ENCODE measurements at places on chromosomes 7 and 10.

DNA sequence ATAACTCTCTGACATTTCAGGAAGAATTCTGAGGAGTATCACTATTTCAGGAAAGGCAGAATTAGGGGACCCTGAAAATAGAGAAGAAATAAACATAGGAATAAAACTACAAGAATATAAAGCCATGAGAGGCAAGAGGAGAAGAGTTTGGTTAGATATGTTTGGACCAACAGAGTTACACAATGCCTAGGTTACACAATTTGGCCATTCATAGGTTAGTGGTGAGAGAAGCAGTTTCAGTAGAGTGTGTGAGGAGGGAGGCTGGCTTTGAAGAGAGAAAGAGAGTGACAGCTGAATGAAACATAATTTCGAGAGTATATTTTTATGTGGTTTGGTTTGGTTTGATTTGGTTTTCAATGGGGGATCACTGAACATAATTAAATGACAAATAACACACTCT, 783.2 kb upstream of the LRRN3 start:
- DNase-seq, result no peak

DNA sequence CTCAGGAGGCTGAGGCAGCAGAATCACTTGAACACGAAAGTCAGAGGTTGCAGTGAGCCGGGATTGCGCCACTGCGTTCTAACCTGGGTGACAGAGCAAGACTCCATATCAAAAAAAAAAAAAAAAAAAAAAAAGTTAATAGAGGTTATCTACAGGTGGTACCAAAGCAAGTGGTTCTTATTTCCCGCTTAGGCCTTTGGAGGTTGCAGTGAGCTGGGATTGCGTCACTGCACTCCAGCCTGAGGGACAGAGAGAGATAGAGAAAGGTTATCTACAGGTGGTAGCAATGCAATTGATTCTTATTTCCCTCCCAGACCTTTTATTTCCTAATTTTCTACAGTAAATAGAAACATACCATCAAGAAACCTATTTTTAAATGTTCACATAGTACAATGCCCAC, 98.2 kb downstream of the DLG5 start:
- DNase-seq, result no peak

GRCh38 chr7:134879815-134880475, 100.5 kb downstream of the CALD1 start:
- no peak for DNase-seq

GRCh38 chr7:464454-465401, 54.9 kb downstream of the PDGFA start:
- DNase-seq, result no peak

- DNase-seq, result no peak
These were observed 607.9 kb upstream of the MKI67 start for GRCh38 chr10:128734161-128734560.

DNA sequence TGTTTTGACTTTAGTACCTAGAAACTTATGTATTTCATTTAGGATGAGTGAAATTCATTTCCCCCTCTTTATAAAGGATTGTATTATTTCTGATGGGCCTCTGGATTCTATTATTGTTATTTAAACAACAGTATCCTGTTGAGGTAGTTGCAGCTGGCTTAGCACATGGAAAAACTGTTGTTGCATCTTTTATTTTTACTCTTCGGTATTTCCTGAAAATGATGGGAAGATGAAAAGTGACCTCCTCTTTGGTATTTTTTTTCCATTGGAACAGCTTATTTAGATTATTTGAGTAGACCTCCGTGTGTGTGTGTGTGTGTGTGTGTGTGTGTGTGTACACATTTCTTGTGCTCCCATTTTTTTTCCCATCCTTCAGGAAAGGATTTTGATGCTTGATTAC, 129.8 kb downstream of the PRKG1 start:
- DNase-seq, result no peak

- DNase-seq, result no peak
These were observed 97.7 kb upstream of the PCBD1 start for GRCh38 chr10:70985824-70986622.

- DNase-seq, result no peak
These were observed 191.0 kb downstream of the ZEB1 start for GRCh38 chr10:31509989-31510388.

DNA sequence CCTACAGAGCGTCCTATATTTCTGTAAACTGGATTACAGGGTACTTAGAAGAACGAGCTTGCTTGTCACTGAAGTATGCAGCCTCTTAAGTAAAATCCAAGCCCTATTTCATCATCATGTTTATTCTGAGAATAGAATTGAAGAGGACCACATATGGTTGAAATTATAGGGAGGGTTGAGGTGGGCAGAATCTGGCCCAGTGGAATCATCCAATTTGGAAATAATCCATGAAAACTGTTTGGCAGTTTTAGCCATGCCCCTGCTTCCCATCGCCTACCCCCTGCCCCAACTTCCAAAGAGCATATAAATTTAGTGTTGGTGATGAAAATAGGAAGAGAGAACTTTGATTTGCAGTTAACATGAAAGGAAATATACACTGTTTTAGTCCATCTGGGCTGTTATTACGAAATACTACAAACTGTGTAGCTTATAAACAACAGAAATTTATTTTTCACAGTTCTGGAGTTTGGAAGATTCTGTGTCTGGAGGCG, 150.4 kb downstream of the PRKG1 start:
- no peak for DNase-seq

DNA sequence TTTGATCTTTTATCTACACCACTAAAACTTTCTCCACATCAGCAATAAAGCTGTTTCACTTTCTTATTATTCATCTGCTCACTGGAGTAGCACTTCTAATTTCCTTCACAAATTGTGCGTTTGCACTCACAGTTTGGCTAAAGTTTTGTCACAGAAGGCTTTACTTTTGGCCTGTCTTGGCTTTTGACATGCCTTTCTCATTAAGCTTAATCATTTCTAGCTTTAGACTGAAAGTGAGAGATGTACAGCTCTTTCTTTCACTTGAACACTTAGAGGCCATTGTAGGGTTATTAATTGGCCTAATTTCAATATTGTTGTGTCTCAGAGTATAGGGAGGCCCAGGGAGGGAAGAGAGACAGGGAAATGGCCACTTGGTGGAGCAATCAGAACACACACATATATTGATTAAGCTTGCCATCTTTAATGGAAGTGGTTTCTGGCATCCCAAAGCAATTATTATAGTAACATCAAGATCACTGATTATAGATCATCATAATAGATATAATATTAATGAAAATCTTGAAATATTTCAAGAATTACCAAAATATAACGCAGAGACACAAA, 512.5 kb downstream of the ETV1 start:
- DNase-seq, result no peak

GRCh38 chr10:87816898-87817608, 973 bp downstream of the ATAD1 start:
- DNase-seq, result peak; percentile 32
